ENCODE measurements at places on chromosomes 6 and 20.
A peak's percentile ranks its signal among the peaks of the same experiment; 100 is the strongest.

DNA sequence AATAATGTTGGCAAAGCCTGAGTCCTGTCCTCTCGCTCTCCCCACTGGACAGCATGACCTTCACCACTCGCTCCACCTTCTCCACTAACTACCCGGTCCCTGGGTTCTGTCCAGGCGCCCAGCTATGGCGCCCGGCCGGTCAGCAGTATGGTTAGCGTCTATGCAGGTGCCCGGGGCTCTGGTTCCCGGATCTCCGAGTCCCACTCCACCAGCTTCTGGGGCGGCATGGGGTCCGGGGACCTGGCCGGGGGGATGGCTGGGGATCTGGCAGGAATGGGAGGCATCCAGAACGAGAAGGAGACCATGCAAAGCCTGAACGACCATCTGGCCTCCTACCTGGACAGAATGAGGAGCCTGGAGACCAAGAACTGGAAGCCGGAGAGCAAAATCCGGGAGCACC lies 20.5 kb downstream of the RNF114 start:
- DNase-seq: no peak

DNA sequence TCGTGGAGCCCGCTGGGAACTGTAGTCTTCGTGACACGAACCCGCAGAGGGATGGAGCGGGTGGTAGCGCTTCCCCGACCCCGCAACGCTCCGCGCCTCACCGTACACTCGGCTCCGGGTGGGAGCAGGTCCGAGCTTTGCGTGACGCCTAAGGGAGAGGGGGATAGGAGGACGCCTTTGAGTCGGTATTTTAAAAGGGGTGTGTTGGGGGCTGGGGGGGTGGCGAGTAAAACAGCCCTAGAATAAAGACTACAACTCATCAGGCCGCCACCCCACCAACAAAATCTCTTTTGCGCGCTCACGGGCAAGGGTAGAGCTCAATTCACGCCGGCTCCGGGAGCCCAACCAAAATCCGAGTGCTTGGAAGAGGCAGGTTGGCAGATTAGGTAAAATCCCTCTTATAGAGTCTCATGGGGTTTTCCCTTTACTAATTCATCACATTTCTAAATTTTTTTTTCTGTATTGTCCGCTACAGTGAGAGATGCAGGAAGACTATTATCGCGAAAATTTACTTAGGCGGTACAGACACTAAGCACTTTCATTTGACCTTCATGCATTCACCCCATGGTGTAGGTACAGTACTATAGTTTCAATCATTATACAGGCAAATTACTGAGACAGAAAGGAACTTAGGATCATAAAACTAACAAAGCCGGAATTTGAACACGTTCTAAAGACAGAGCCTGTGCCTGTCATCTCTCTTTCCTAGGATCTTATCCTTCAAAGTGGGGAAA lies 706 bp upstream of the SNX14 start:
- DNase-seq: peak; percentile 42

DNA sequence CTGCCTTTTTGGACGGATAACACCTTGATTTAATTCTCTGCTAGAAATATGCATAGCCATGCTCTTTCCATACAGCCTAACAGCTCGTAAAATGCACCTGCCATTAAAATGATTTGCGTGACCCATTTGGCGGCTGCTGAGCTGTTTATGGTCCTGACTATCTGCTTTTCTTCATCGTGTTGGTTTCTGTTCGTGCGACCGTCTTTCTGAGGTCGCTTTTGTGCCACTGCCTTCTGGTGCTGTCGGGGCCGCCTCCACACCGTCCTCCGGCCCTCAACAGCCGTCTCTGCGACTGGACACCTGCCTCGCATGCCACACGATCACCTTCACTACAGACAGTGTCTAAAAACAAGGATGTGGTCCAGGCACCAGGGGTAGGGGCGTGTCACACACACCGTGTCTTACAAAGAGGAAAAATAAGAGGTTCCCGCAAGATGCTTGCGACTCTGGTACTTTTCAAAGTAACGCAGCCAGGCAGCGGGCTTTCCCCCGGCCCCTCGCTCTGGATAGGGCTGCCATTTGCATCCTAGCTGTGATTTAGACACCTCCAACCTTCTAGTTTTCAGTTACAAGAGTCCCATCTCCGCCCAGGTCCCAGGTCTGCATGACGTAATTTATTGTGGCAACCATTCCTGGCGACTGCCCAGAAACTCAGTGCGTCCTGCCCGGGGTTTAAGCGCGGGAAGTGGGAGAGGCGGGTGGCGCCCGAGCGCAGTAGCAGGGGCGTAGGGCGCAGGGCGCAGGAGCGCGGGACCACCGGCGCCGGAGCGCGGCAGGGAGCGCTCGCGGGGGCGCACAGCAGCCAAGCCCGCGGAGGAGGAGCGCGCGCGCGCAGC lies at the start of gene STMND1:
Gene STMND1 (plus strand): TSS at position 629 of the 836 bp plus-strand sequence. CDS start 208 bp downstream, outside the sequence.
- DNase-seq: peak; percentile 34

- no peak for DNase-seq
Measured at GRCh38 chr6:137145421-137145820, 28.0 kb downstream of the IL22RA2 start.

DNA sequence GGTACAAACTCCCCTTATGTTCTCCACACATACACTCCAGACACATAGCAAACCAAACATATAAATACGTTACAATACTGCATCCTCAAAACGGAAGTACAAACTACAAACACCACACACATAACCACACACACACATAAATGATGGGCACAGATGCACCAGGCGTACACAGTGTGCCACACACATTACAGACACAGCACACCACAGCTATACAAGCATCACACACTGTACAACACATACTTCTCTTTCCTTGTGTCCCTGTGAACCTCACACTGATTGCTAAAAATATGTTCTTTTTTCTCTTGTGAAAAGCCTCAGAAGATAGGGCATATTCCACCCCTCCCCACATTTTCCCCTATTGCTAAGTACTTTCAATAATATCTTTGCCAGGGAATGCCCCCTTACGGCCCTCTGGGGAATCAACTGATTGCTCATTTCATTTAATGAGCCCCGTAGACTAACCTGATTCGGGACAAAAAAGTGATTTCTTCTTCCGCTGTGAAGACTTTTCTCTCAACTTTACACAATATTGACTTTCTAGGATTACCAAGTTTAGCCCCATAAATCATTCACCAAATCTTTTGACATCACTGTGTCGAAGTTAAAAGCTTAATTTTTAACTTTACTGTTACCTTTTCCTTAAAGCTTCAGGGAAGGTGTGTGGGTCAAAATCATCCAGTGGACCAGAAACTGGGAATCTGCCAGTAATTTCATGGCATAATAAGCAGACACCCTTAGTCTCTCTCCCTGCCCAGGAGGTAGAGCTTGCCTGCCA lies at the start of gene SLC17A1:
Gene SLC17A1 (minus strand): TSS at position 521 of the 775 bp plus-strand sequence. CDS start 1,495 bp downstream, outside the sequence.
- no peak for DNase-seq

DNA sequence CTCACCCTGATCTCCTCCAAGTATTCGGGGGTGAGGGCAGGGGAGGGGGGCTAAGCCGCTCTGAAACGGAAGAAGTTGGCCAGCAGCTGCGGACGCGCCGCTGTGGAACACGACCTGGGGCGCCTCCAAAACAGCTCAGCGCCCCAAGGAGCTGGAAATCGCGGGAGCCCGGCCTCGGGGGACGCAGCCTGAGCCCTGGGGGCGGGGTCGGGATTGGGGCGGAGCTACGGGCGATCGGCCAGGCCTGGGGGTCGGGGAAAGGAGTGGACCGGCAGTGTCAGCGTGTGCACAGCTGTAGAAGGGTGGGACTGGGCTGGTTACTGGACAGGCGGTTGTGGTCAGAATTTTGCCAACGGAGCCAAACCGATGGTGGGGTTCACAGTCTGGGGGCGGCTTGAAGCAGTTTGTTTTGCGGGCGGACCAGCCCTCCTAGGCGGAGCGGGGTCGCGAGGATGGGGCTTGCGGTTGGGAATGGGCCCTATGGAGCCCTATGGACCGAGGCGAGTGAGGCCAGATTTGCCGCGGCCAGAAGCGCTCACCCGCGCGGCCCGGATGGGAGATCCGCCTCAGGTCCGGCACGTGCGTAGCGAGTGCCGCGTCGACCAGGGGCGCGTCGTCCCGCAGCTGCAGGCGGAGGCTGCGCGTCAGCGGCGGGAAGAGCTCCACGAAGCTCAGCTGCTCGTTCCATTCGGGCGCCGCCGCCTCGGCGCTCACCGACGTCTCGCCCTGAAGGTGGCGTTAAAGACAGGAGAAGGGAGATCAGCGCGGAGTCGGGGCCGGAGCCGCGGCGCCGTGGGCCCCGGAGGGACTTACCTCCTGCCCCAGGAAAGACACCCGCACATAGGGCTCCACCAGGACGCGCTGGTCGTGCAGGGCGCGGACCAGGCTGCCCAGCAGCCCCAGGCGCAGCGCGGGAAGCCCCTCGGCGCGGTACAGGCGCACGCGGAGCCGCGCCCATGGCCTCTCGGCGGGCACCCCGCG lies 14.3 kb upstream of the SPAG4 start:
- no peak for DNase-seq

DNA sequence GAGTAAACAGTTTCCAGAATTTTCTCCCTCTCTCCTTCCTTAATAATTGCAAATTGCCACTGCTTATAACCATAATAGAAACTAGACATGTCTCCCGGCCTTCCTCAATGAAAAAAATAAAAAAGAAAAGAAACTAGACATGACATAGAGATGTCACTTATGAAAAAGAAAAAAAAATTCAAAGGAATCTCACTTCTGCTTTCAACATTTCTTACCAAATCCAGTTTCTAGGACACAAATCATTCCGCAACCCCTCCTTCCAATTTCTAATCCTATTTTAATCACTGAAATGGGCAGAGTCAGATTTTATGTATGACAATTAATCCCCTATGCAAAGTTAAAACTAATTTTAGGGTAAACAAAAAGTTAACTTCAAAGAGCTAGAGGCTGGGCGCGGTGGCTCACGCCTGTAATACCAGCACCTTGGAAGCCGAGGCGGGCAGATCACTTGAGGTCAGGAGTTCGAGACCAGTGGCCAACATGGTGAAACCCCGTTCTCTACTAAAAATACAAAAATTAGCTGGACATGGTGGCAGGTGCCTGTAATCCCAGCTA lies 40.1 kb upstream of the EEF1A1 start:
- DNase-seq: no peak

DNA sequence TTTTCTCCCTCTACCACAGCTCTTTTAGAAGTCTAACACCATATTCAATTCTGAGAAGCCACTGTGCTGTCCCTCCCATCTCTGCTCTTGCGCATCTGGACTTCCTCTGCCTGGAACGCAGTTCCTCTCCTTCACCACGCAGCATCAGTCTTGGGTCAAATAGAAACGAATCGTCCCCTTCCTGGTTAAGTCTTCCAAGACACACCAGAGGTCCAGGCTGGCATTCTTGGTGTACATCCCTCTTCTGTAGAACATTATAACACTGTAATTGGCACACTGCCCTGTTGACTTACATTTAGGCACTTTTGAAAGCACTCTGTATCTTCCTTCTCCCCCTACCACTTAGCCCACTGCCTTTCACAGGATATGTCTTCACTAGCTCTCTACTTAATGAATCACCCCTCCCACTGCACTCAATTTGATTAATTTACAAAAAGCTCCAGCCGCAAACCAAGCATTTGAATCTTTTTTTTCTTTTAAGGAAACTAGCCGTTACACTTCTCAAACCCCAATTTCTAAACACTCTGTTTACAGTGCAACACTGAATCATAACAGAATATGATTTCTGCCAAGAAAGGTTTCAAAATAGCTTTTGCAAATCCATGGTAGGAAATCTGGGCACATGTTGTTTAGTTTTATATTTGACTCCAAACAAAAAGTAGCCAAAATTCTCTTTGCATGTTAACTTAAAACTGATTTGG lies 140.8 kb upstream of the CARMIL1 start:
- no peak for DNase-seq

DNA sequence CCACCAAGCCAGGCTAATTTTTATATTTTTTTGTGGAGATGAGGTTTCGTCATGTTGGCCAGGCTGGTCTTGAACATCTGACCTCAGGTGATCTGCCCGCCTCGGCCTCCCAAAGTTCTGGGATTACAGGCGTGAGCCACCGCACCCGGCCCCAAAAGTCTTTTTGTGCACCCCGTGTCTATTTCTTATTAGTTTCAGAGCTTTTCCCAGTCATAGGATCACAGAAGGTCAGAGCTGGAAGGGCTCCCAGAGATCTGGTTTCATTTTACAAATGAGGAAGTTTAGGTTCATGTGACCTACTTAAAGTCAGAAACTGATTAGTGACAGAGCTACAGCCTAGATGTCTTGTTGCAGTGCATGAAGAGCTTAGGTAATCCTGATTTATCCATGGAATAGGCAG lies 1.6 kb upstream of the OGFRL1 start:
- peak; percentile 38 for DNase-seq

DNA sequence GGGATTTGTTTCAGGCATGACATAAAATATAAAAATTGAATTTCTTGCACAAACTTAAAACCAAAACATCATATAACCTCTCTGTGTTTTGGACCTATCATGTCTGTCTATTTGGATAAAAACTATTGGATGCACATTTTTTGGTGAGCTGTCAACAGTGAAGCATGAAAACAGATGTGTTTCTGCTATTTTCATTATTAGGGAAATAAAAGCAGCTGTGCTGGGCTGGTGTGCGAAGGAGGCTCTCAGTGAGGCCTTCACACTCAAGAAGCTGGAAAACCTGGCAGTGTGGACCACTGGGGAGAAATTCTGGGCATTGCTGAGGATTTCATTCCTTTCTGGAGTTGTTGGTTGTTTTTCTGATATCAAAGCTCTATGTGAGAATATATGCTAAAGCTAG lies 395.3 kb downstream of the GJA1 start:
- DNase-seq: no peak

DNA sequence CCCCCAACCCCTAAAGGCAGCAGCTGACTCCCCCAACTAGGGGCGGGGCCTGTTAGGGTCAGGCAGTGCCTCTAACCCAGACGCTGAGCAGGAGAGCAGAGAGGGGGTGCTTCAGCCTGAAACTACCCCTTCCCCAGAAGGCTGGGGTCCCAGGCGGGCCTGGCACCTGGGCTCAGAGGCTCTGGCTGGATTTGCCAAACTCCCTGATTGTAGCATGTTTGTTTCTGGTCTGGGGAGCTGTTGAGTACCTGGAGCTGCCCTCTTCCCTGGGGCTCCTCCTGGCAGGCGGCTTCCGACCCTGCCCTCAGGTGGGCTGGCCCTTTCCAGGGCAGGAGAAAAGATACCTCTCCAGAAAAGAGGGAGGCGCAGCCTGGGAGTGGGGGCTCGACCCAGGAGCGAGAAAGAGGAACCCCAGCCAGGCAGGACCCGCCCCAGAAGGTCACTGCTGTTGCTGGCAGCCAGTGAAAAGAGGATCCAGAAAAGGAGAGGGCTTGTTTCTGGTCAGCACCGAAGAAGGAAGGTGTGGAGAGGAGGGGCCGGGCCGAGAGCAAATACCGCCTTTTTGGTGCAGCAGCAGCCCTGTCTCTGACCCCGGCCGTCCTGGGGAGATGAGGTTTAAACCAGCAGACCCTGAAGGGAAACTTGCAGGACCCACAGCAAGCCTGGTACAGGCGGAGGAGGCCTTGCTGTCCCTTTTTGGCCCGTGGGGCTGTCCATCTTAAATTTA lies 810 bp upstream of the ABHD16B start:
- no peak for DNase-seq

- no peak for DNase-seq
Measured at GRCh38 chr6:90035047-90035723, 140.9 kb downstream of the GJA10 start.

- no peak for DNase-seq
Measured at GRCh38 chr20:41003143-41003935, 25.3 kb upstream of the TOP1 start.

DNA sequence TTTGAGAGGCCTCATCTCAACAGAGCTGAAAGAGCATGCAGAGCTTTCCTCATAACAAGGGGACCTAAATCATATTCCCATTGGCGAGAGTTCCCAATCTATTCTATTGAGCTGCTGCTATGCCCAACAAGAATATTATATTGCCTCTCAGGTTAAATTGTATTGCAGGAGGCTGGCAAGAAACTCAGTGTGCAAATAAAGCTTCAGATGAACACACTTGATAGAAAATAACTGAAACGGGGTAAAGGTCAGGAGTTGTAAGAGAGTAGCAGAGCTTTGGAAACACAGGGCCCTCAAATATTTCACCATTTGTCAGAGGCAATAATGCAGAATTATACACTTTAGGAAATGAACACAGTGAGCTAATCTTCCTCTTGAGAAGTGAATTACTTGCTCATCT lies 364.3 kb upstream of the SPTLC3 start:
- DNase-seq: no peak
